ENCODE measurements at places on chromosomes 5 and 9.

GRCh38 chr9:128457207-128457606 is 1.4 kb downstream of the ODF2 start:
- no peak for DNase-seq

GRCh38 chr5:18420711-18421110 is 786.5 kb downstream of the TAF11L14 start:
- no peak for DNase-seq

- no peak for DNase-seq
Observed at GRCh38 chr5:111224561-111225345, 569 bp downstream of the CAMK4 start.

DNA sequence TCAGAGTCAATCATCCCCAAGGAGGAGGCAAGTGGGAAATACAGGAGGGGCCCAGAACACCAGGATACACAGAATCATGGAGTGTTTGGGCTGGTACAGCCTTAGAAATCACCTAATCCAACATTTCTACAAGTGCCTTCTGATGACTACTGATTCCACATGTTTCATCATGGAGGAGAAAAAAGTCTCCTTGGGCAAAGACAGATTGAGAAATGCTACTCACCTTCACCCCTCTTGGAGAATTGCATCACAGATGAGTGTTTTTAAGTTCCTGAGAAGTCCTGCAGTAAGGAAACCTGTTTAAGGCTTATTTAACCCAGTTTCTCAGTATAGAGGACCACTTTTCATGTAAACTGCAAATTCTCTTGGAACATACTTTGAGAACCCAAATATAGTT is 2.2 kb upstream of the SLIT3 start:
- no peak for DNase-seq

- no peak for DNase-seq
Observed at GRCh38 chr5:37665272-37665671, 174.6 kb downstream of the GDNF start.

- DNase-seq = no peak
Observed at GRCh38 chr9:83197591-83197990, 134.6 kb upstream of the RASEF start.

DNA sequence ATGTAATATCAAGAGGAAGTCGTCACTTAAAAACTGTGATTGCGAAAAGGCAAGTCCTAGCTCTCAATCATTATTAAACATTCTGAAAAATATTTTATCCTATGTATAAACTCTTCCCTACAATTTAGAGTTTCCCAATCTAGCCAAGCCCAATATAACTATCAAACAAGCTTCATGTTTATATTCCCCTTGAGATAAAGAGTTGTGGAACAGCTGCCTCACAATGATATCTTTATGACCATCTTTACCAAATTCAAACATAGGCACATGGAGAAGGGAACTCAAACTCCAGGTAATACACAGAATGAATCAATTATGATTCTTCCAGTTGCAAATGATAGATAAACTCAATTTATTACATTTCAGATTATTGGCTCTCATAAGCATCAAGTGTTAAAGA is 1468.7 kb downstream of the EFNA5 start:
- DNase-seq = no peak

DNA sequence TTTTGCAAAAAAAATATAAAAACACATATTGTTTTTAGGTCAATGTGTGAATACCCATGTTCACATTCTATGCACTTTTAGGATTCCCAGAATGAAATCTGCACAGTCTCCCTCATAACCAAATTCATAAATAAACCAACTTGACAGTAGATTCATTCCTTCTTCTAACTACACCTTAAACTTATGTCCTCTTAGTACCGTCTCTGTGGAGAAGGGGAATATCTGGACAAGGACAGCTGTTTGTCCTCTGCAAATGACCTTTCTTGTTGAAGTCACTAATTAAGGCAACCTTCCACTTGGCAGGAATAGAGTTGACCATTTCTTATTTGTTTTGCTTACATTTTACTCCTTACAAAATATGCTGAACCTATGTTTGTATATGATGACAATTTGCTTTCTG is 71.1 kb downstream of the FBN2 start:
- no peak for DNase-seq

- DNase-seq = no peak
Observed at GRCh38 chr9:108543251-108543778, 312.5 kb downstream of the ACTL7B start.

DNA sequence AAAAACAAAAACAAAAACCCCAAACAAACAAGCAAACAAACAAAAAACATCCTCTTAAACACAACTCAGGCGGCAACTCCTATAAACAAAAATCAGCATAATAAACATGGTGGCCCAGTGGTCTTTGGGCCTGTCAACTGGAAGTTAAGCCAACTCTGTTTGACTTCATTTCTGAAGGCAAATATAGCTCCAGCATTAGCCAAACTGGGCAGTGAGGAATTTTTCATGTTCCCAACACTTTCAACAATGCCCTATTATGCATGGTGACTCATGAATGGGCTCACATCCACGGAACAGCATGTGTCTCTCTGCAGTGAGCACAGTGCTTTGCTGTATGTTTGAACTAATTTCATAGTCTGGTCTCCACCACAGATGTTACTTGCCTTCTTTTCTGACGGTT is 143.9 kb upstream of the STC2 start:
- DNase-seq = peak; percentile 37

DNA sequence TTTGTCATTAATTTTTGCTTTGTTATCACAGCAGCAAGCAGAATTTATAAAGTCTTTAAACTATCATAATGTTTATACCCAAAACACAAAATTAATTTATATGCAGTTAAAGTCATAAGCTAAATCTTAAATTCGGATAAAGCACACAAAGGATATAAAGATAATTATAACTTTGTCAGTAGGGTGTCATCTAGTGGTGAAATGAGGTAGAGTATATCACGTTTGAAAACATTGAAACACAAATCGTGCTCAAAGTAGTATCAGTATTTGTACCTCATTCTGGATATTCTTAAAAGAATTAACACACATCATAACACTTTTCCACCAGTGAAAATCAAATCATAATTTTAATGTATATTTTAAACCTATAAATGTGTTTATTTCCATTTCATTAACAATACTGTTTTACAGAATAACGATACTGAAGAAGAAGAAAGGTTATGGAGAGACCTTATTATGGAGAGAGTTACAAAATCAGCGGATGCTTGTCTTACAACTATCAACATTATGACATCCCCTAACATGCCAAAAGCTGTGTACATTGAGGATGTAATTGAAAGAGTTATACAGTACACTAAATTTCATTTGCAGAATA is 129.5 kb downstream of the NIPBL start:
- no peak for DNase-seq

GRCh38 chr9:3285365-3286161 is 240.2 kb downstream of the RFX3 start:
- DNase-seq = no peak

- DNase-seq = no peak
Observed at GRCh38 chr5:179798144-179798770, 4.5 kb downstream of the LTC4S start.

GRCh38 chr5:23318166-23318565 is 189.2 kb upstream of the PRDM9 start:
- no peak for DNase-seq

- no peak for DNase-seq
Observed at GRCh38 chr5:42756606-42757601, at the start of gene CCDC152. Gene CCDC152 (plus strand): TSS chr5:42756818. CDS start chr5:42759122, 2,304 bp downstream.

DNA sequence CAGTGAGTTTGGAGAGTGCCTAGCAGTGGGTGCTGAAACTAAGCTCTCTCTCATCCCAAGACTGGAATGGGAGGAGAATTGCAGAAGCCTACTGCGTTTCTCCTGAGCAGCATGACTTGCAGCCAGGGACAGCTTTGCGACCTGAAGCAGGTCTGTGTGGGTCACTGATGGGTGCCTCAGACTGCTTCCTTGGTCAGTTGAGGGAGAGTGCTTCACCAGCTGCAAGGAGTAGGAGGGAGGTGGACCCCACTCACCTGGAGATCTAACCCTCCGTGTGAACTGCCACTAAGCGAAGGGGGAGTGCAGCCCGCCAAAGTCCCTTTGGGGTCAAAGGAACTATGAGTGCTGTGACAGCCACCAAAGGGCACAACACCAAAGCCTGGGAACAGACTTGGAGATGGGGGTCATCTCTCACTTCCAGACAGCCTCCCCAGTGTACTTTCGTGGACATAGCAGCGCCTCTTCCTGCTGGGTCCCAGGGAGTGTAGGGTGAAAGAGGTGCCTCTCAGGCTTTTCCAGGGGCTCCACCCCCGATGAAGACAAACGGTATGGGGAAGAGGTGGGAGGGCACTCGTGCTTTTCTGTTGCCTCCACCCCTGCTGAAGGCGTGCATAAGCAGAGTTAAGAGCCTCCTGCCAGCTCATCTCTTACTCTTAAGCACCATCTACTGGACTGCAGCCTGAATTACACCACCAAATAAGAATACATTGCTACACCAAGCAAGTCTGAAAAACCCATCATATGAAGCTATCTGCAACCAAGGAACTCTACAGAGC is 34.3 kb upstream of the MACIR start:
- DNase-seq = peak; percentile 39

DNA sequence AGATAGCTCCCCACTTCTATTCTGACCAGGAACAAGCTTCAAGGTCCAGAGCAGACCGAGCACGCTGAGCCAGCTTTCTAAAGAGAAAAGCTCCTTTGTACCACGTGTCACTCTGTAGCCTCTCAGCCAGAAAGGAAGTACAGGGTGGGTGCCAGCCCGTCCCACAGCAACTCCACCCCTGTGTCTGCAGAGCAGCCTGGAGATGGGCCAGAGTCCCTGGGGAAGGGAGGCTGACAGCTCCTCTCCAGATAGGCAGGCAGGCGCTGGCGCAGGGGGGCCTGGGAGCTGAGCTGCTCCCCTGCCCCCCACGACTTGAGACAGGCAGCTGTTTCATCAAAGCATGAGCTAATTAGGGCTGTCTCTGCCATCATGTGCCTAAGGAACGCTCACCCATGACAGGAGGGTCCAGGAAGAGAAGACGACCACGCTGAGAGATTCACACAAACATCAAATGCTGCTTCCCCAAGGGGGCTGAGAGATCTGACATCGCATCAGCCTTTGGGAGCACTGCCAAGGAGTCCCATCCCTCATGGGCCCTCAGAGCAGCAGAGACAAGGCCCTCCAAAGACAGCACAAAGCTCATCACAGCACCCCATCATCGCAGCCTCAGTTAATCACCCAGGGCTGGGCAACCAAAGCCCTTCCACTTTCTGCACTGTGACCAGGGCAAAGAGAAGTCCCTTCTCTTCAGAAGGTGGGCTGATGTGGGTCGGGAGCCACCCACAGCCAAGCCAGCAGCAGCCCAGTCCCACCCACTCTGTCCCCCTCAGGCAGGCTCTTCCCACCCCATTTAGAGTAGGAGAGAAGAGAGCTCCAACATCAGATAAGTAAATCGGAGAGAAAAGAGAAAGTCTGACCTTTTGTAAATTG is 78.5 kb upstream of the LRRTM2 start:
- peak; percentile 85 for DNase-seq

GRCh38 chr5:122639864-122640263 is 135.0 kb upstream of the SNX2 start:
- DNase-seq = no peak

- no peak for DNase-seq
Observed at GRCh38 chr5:179963375-179963774, 55.7 kb upstream of the TBC1D9B start.

- no peak for DNase-seq
Observed at GRCh38 chr9:21381448-21382339, 3.5 kb downstream of the IFNA2 start.

DNA sequence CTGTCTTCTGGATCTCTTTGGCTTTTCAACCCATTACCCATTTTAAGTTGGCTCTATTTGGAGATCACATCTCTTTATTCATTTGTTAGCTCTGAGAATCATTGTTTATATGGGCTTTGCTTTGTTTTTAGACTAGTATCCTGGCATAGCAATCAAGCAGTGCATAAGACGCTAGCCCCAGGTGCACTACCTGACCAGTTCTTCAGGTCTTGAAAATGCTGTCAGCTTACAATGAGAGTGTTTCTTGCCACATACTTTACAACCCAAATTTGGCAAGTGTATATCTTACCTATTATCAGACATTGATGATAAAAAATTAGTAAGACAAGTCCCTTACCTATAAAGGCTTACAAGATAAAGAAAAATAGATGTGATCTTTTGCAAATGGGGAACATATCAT is 12.2 kb downstream of the OXCT1 start:
- DNase-seq = no peak

- no peak for DNase-seq
Observed at GRCh38 chr9:77898864-77899263, 132.7 kb downstream of the GNAQ start.

DNA sequence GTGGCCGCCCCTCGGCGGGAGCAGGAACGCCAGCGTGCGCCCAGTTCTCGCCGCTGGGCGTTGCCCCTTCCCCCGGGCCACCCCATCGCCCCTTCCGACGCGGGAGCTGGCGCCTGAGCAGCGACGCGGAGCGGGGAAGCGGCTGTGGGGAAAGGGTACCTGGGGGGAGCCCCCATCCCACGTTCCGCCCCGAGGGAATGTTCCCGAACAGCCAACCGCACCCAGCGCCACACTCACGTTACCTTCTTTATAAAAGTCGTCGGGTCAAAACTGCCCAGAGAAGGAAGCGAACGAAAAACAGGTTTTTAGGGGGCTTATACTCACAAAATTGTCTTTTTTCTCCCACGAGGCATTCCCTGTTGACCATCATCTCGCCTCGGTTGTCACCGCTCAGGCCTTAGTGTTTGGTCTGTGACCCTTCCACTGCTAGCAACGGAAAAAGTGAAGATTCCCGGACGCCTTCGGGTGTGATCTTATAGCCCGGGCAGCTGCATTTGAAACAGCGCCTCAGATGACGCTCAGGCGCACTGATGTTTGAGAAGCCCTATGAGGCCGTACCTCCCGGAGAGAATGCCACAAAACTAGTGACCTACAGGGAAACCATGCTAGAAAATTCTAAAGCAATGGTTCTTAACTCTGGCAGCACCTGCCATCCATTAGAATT is 475 bp upstream of the GOLM1 start:
- peak; percentile 80 for DNase-seq

DNA sequence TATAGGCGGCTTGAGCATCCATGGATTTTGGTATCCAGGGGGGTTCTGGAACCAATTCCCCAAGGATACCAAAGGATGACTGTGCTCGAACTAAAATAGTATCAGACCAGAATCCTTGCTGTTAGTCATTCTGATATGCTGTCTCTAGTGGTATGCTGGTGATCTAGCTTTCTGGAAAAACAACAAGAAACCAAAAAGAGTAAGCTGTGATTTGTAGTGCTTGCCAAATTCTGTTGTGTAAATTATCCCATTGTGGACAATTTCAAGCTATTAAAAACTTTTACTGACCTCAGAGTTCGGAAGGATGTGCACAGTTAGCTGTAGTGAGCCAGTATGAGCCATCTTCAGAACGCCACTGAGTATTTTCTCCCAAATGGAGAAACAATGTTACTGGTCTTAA is 99.0 kb upstream of the FBN2 start:
- DNase-seq = no peak

- DNase-seq = no peak
Observed at GRCh38 chr9:98323051-98323830, 67.8 kb upstream of the TBC1D2 start.

All from colonic mucosa (tissue), 4 donors.